Sigmoid colon (tissue), 7 donors: ENCODE measurements at places on chromosomes 2 and 18. TPM values are rescaled to one million over a fixed set of nuclear protein-coding genes. Genes with fewer than 3 reads are reported as not detected.

DNA sequence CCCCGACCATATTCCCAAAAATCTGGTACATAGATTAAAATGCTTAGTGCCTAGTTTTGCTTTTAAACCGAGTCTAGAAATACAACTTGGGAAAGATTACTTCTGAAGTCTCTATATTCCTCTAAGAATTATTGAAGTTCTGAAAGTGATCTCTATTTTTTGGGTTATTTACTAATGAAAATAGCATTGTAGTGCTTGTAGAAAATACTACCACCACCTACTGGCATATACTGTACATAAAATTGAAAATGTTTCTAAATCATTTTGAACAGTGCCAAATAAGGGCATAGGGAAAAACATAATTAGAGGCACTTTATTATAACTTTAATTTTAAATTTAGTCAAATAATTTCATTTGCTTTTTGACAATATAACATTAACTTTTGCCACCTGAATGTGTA, 1399.6 kb upstream of the ZEB2 start:
- DNase-seq = no peak

- peak; percentile 76 for DNase-seq
Observed at GRCh38 chr18:45619062-45619825, 4.0 kb downstream of the SLC14A2 start.

DNA sequence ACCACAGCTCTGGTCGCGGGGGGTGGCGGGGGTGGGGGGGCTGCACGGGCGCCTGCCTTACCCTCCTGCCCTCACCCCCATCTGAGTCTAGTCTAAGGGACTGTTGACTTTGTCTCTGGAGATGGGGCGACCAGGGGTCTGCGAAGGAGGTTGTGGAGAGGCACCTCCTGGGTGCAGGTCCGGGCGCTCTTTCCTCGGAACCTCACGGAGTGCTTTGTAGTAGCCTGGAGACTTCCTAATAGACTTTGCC, 141.3 kb downstream of the MEIS1 start:
- peak; percentile 75 for DNase-seq

DNA sequence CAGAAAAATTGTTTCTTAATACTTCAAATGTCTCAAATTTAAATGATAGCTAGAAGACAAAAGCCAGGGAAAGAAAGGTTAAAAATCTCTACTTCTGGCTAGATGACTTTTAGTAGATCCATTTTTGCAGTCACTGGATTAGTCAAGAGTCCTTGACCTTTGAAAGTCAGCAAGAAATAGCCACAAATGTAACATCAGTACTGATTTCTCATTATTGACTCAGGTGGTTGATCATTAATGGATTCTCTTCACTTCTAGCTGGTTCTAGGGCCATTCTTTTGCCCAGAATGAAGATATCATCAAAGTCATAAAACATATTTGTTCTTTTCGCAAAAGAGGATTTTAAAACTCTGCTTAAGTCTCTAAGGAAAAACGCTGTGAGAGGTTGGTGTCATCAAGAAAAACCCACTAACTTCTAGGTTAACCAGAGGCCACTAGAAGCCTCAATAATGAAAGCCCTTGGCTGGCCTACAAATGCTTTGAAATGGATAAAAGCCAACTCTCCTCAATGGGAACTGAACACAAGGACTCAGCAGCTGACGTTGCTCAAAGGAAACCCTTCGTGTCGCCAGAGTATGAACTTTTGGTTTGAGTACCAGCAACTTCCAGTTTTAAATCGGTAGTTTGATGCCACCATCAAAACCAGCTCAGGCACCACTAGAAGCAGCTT, 66.3 kb downstream of the IRS1 start:
- no peak for DNase-seq

DNA sequence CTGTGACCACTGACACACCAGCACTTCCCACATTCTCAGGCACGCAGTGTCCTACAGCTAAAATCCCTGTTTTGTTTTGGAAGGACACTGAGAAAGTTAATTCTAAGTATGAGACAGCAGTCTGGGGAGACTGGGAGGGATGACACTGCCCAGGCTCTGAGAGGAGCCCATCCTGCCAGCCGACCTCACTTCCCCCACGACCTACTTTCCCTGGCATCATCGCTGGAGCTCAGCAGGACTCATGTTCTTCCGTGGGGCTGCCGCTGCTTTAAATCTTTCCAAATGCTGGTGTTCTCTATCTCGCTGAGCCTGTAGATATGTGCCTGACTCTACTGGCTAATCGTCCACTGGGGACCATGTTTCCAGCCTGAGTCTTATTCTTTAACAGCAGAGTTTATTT, 68.8 kb upstream of the TMEM200C start:
- DNase-seq = no peak

GRCh38 chr2:235444101-235444597, 49.7 kb upstream of the AGAP1 start:
- no peak for DNase-seq

DNA sequence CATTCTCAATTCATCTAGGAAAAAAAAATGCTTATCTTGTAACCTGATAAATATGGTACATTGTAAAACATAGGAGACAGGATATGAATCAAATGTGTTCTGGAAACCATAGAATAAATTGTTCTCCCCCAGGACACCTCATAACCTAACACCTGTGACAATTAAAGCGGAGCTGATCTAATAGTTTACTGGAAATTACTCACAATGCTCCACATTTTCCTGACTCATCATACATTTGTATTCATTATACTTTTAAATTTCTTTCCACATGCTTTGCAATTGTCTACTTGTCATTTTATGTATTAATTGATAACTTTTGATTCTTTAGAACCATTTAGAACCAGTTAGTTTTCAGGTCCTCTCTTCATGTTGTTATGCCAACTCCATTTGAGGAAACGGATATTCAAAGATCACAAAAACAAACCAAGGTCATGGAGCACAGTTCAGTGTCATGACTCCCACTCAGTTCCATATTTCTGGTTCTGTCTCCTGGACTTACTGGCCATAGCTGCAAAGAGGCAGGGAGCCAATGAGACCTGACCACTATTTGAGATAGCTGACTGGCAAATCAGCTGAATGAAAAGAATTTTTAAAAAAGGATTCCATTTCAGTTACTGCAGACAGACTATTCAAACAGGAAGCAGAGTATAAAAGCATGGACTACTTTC, 128.5 kb downstream of the CALCRL start:
- no peak for DNase-seq

RIT2 gene
- 0.17 TPM for polyA plus RNA-seq

DNA sequence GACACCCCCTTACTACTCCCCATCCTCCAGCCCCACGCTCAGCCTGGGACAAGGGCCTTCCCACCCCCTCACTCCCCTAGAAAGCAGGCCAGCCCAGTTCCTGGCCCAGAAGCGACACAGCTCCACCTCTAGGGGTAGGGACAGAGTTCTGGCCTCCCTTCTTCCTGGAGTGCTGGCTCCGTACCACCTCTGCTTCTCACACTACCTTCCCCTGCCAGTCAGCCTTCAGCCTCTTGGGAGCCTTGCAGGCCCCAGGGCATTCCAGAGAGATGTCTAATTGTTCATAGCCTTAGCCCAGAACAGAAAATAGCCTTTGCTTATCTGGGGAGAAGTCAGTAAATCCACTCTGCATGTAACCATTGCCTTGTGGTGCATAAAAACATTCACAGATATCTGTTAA, 13.1 kb upstream of the CATIP start:
- DNase-seq = no peak

DNA sequence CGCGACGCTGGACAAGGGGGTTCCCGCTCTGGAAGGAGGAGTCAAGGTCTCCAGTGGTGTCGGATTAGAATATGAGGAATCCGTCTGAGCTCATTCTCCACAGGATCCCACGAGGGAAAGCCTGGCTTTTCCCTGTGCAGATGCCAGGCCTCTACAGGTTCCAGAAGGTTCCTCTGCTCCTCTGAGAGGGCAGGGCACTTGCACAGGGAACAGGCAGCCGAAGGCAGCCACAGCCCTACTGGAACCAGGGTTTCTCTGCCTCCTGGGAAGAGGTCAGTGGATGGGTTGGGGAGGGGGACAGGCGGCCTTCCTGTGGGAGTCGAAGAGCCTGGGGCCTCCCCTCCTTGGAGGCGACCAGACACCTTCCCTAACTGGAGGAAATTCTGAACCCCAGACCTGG, 1.7 kb upstream of the AQP12A start:
- no peak for DNase-seq

GRCh38 chr2:53233759-53234547, 533.7 kb upstream of the CHAC2 start:
- DNase-seq = no peak

SIGLEC15 gene
- 0.60 TPM for polyA plus RNA-seq

KATNAL2 gene
- 1.2 TPM for polyA plus RNA-seq

TOGARAM2 gene
- polyA plus RNA-seq = not detected

CCDC148 gene
- polyA plus RNA-seq = not detected

DNA sequence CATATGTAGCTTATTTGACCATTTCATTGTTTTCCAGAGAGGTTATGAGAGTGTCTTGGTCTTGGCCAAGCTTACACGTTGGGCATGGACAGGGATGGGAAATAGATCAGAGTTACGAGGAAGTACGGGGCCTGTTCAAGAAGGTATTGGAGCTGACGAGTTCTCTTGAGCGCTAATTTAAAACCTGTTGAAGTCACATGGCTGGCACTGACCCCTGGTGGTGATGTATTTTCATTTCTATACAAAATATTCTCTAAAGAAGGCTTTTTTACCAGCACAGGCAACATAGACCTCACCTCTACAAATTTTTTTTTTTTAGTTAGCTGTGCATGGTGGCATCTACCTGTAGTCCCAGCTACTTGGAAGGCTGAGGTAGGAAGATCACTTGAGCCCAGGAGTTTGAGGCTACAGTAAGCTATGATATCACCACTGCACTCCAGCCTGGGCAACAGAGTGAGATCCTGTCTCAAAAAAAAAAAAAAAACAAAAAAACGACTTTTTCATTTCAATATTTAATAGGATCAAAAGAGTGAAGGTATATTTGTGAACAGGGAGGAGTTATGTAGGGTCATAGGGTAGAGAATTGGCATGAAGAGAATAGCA, 19.6 kb downstream of the UGP2 start:
- peak; percentile 75 for DNase-seq

FNDC4 gene
- 4.9 TPM for polyA plus RNA-seq

DNA sequence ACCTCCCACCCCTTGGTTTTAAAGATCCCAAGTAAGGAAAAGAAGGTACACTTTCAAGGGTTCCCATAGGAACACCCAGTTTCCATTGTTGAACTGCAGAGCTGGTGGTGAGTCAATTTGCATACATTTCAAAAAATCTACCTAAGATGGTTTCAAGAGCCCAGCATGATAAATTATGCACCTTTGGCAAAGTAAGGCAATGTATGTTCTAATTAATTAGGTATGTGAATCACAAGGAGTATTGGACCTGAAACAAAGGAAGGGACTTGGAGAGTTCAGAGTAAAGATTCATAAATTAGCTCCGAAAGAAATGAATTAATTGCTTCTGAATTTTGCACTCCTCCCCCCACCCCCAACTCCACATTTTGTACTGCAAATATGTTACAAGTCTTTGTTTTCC, 459.7 kb downstream of the LRATD1 start:
- DNase-seq = no peak

SF3B1 gene
- polyA plus RNA-seq = 62.5 TPM

- no peak for DNase-seq
Observed at GRCh38 chr2:6394276-6394675, 471.4 kb downstream of the CMPK2 start.

LIMS4 gene
- polyA plus RNA-seq = 0.98 TPM

- no peak for DNase-seq
Observed at GRCh38 chr2:224971214-224971613, 71.1 kb downstream of the DOCK10 start.

DNA sequence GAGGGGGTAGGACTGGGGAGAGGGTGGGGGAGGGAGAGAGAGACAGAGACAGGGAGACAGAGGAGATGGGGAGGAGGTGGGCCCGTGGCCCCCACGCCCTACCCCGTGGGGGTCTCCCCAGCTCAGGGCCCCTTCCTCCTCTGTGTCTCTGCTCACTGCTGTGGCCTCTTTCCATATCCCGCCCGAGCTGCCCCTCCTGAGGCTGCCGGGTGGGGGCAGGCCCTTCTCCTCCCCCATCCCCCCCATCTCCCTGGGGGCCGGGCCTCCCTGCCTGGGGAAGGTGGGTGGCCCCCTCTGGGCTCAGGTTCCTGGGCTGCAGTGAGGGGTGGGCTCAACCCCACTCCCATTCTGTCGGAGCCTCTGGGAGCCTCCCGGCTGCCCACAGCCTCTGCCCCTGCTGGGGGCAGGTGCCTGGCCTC, 332 bp upstream of the PDCD1 start:
- no peak for DNase-seq

GRCh38 chr2:171147081-171147480, 13.6 kb downstream of the TLK1 start:
- DNase-seq = no peak

GRCh38 chr2:219477815-219478214, 20.9 kb upstream of the GMPPA start:
- DNase-seq = no peak

GREB1 gene
- not detected for polyA plus RNA-seq

DNA sequence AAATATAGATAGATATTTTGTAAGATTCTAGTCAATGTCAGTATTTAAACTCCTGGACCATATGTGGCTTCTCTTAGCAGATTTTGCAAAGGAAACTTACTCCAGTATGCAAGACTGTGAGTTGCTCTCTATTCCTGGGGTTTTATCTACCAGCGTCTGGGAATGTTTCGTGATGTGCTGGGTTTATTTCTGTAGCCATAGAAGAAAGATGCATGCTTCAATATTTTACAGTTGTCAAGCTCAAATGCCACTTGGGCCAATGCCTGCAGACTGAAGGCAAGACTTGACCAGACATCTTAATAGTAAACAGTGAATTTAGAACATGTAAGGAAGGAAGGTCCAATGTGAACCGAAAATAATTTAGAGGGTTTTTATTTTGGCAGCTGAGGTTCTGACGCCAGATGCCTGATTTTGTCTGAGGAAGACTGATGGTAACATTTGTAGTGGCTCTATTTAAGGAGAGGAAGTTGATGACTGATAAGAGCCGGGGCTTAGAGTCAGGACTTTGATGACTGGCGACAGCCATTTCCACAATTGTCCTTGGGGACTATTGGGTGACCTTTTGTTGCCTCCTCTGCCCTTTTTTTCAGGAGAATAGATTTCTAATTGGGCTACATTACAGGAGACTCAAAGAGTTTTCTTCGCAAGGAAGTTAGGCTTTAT, 154.3 kb downstream of the RAPGEF4 start:
- DNase-seq = no peak

DNA sequence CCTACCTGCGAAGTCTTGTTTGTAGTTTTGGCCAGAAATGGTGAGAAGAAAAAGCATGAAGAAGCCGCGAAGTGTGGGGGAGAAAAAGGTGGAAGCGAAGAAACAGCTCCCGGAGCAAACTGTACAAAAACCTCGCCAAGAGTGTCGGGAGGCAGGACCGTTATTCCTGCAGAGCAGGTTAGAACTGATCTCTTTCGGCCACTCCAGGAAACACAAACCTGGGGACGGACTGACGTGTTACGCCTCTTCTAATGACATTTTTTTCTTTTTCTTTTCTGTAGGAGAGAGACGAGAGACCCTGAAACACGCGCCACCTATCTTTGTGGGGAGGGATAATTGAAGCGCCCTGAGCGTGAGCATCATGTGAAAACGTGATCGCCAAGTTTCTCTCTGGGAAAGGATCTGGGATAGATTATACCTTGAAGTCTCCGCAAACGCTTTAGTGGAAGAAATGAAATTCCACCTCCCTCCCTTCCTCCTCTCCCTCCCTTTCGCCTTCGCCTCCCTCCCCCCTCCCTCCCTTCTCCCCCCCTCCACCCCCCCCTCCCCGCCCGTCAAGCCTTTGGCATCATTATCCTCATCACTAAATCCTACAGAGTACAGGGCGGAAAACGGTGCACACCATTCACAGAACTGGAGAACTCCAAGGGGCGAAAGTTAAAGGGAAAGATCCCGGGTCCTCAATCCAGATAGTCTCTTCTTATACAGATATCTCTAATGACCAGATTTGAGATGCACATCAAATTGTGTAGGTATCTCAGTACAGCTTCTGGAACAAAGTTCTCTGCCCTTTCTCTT, at the start of gene ZEB2:
Gene ZEB2, minus strand, starts transcription at position 186 of the 798 bp plus-strand sequence. CDS start 2,769 bp downstream, outside the sequence.
- peak; percentile 88 for DNase-seq
